ENCODE measurements at places on chromosomes 3 and 15.

GRCh38 chr15:35308802-35309201 is 223.7 kb upstream of the NANOGP8 start:
- DNase-seq: no peak

DNA sequence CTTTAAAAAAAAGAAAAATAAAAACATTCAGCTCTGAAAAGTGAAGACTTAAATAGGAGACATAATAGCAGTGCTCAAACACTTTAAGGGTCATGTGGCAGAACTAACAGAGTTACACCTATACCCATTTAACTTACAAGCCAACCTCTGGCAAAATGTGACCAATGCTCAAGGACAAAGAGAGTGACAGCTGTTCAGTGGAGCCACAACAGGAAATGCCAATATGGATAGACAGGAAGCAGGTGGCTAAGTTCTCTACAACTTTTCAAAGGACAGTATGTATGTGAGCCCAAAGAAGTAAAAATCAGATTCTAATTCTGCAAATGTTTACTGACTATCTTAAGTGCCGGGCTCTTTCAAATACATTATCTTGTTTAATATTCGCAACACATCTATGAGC is 3.4 kb downstream of the TMCC1 start:
- peak; percentile 83 for DNase-seq

- no peak for DNase-seq
Observed at GRCh38 chr15:82146990-82147461, 101.2 kb upstream of the MEX3B start.

- no peak for DNase-seq
Observed at GRCh38 chr15:25717457-25718168, 145.5 kb downstream of the ATP10A start.

DNA sequence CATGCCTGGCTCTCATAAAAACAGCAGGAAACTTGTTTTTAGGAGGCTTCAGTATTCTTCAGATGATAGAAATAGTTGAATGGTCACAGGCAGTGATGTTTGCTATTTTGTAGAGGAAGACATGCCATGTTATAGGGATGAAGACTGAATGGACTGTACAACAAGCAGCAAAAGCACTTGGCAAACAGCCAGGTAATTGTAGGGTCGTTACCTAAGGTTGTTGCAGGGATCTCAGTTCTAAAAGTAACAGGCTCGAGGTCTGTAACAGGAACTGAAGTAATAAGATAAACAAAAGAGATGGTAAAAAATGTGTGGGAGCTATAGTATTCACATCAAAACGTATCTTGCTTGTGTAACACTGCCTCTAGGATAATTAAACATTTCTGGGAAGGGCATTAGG is 116.3 kb downstream of the TFG start:
- DNase-seq: no peak

GRCh38 chr3:53202331-53203015 is 41.5 kb downstream of the PRKCD start:
- no peak for DNase-seq

GRCh38 chr3:61875976-61876671 is 314.8 kb downstream of the PTPRG start:
- DNase-seq: no peak

DNA sequence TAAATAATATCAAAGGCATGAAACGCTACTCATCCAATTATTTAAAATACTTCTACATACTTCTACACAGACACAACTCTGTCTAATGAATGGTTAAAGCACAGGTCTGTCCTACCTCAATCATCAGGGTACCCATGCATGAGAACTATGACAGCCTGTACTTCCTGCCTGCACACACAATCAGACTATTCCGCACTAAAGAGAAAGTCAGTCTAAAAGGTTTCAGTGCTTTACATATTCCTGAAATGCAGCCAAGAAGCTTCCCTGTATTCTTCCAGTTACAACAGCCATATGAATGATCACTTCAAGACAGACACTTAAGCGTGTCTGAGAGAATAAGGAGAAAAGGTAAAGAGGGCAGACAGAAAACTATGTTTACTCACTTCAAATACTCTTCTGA is 58.8 kb downstream of the TUBGCP4 start:
- no peak for DNase-seq

- DNase-seq: peak; percentile 59
Observed at GRCh38 chr3:36918050-36918449, 26.8 kb downstream of the TRANK1 start.

DNA sequence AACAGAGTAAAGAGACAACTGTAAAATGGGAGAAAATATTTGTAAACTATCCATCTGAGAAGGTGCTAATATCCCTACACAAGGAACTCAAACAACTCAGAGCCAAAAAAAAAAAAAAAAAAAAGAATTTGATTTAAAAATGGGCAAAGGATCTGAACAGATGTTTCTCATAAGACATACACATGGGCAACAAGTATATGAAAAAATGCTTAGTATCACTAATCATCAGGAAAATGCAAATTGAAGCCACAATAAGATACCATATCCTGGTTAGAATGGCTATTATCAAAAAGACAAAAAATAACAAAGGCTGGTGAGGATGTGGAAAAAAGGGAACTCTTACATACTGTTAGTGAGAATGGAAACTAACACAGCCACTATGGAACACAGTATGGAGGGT is 36.2 kb downstream of the TXNRD3 start:
- no peak for DNase-seq

GRCh38 chr3:188802645-188803044 is 369.1 kb upstream of the TPRG1 start:
- DNase-seq: no peak

GRCh38 chr3:73954506-73954905 is 329.8 kb upstream of the PDZRN3 start:
- DNase-seq: no peak

- DNase-seq: peak; percentile 25
Observed at GRCh38 chr3:184546252-184546651, 15.3 kb upstream of the EPHB3 start.

- DNase-seq: no peak
Observed at GRCh38 chr15:92990031-92990430, 89.9 kb downstream of the CHD2 start.

- no peak for DNase-seq
Observed at GRCh38 chr3:147391781-147392624, 14.3 kb downstream of the ZIC4 start.

GRCh38 chr15:84864444-84864795 is 20.0 kb upstream of the SLC28A1 start:
- no peak for DNase-seq

- DNase-seq: peak; percentile 13
Observed at GRCh38 chr3:87674397-87675161, 384.2 kb downstream of the CGGBP1 start.

- DNase-seq: peak; percentile 27
Observed at GRCh38 chr15:38414357-38414756, 39.6 kb upstream of the FAM98B start.

- no peak for DNase-seq
Observed at GRCh38 chr15:82647045-82647834, at the start of gene CPEB1. TSS of gene CPEB1 (minus strand) at chr15:82647363. CDS start at chr15:82628459, 18,904 bp downstream.

GRCh38 chr3:71064956-71065763 is 518.4 kb downstream of the FOXP1 start:
- DNase-seq: peak; percentile 55

DNA sequence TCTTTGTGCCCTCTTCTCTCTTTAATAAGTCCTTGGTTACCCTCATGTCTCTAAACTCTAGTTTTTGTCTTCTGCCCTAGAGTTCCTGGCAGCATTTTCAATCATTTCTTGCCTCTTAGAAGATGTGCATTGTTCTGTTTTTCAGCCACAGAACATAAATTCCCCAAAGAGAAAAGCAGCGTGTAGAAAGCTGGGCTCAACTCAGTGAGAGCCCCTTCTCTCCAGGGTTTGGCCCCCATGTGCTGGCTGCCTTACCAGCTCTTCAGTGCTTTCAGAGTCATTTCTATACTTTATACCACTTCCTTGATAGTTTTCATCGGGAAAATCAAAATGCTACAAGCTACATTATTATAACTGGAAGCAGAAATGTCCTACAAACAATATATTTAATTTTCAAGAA is 369.1 kb upstream of the GRM7 start:
- no peak for DNase-seq

DNA sequence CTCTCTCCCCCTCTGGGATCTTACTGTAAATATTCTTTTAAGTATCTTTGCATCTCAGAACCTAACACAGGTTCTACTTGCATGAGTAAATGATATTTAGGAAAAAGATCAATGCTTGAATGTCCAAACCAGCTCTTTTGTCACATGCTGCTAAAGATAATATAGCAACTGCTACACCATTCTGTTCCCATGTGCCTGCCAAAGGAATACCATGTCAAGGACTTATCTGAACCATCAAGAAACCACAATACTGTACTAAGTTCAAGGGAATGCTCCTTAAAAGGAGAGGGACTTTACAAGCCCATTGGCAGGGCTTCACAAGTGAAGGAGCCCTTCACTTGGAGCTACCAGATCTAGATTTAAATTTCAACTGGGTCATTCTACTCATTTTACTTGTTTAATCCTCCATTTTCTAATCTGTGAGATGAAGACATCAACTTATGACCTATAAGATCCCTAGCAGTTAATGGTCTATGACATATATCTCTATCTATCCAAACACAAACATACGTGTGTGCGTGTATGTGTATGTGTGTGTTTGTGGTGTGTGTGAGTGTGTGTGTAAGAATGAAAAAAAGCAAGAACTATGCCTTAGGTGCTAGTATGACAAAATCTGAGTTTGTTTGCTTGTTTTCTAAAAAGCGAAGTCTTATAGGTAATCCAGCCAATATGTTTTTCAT is 13.0 kb upstream of the SEC62 start:
- no peak for DNase-seq

DNA sequence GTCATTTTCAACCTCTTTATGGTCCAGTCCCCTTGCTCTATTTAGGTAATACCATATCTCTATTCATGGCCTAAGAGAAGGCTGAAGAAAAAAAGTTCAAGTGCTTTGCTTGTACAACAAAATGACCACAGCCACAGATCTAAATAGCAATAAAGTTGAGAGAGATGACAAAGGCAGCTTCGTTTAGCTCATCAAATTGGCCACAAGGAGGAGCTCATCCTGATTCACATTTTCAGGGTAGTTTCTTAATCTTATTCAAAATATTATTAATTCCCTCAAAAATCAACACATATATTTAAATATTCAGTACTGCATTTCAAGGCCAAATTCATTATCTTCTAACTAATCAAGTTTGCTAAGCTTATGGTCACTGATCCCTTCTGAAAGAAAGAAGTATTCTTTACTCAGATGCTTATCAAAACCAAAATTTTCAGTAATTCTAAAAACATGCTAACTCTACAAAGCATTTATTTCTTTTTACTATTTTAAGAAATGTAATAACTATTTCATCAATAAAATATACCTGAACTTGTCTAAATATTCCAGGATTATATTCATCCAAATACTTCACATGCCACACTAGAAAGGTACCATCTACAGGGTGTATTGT is 85.5 kb downstream of the DMXL2 start:
- peak; percentile 8 for DNase-seq

- no peak for DNase-seq
Observed at GRCh38 chr15:79496838-79497237, 64.7 kb downstream of the MINAR1 start.

DNA sequence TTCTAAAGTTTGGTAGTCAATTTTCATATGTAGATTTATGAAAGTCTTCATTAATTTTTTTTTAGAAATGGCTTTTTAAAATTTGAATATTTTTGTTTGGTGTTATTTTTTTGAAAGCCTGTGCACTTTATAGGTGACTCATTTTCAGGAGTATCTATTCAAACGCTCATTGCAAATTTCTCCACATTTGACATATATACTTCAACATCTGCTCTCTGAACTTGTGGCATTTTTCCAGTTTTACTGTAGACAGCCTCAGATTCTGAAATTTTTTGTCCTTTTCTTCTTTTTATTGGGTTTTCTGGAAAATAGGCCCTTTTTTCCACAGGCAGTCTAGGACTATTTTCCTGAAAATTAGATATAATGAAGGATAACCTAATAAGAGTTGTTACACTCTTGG is 396.6 kb downstream of the RBMS3 start:
- no peak for DNase-seq

GRCh38 chr3:113559009-113559408 is 26.7 kb downstream of the SIDT1 start:
- no peak for DNase-seq

GRCh38 chr3:129383292-129383860 is 45.1 kb downstream of the EFCAB12 start:
- DNase-seq: peak; percentile 82

DNA sequence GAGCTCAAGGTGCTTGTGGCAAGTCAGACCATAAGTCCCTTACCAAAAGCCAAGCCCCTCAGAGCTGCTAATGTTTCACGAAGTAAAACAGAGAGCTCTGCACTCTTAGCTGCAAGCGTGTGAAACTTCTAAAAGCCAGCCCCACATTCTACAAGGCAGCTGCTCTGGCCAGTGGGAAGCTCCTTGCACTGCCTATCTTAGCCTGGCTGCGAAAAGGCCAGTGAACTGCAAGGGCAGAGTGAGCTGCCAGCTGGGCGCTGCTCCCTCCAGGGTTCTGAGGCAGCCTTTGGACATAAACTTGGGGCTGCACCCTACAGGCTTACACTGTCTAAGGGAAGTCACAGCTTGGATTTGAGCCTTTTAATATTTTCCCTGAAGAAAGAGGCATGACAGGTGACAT is 2.2 kb upstream of the MUSTN1 start:
- DNase-seq: no peak

DNA sequence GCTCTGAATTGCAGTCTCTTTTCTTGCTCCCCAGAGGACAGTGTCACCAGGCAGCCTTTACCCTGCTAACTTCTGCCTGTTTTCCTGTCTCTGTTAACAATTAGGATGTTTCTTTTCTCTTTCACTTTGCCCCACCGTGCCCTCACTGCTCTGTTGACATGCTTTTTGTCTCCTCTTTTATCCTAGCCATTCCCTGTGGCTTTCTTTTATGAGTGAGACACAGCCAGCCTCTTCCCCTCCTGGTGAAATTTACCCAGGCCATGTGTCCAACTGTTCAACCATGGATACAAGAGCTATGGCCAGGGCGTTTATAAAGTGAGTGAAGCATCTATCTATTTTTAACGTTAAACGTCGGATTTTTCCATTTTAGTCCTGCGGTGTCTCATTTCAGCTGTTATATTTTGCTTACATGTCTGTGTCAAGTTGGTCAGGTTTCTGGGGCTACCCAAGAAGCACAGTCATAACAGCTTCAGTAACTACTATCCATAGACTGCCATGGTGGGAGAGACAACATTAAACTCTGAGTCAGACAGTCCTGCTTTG is 443.2 kb upstream of the AZI2 start:
- DNase-seq: no peak

GRCh38 chr3:109569135-109569846 is 231.9 kb upstream of the DPPA4 start:
- DNase-seq: no peak

DNA sequence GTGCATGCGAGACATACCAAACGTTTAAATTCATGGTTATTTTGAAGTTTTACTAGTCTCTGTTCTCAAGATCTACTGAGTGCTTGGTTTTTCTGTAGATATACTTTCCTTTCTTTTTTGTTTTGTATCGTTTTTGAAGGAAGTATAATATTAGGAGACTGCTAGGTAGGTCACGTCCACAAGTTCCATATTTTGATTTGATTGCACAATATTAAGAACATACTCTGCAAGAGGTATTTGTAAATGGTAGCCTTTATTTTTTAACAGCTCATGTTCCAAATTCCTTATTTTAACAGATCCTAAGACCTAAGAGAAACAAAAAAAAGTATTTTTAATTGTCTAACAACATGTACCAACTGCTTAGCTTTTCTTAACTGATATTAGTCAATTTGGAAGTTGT is 156.7 kb downstream of the SERPINI1 start:
- DNase-seq: no peak

Data from OCI-LY7 (cell line).